ENCODE measurements at places on chromosomes 12 and 14.

- no peaks in the 10 kb centered on the region for H3K4me1 ChIP-seq
- no peaks in the 10 kb centered on the region for H3K27me3 ChIP-seq
- no peak overlapping the region for H3K4me3 ChIP-seq
- H3K36me3 ChIP-seq: no peaks in the 10 kb centered on the region
- DNase-seq: no peak
- no peak overlapping the region for H3K27ac ChIP-seq
Observed at GRCh38 chr12:99133401-99133800, 488.3 kb downstream of the APAF1 start.

DNA sequence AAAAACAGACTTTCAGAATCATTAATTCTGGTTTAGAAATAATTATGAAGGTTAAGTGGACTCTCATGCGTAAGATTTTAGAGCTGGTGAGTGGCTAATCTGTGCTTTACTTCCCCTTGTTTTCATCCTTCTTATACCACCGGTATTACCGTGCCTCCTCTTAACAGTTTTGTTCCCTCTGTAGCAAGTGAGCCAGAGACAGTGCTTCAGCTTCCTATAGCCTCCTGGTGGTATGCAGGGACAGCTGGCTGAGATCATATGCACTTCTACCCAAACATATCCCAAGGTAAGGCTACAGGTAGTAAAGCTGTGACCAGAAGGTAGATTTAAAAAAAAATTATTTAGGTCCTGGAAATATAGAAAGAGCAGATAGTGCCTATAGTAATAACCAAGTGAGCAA, 55.2 kb downstream of the PDE3A start:
- no peak overlapping the region for H3K27ac ChIP-seq
- H3K4me1 ChIP-seq: peaks cover 45% of the 10 kb centered on the region
- no peak for DNase-seq
- no peaks in the 10 kb centered on the region for H3K36me3 ChIP-seq
- H3K27me3 ChIP-seq: no peaks in the 10 kb centered on the region

DNA sequence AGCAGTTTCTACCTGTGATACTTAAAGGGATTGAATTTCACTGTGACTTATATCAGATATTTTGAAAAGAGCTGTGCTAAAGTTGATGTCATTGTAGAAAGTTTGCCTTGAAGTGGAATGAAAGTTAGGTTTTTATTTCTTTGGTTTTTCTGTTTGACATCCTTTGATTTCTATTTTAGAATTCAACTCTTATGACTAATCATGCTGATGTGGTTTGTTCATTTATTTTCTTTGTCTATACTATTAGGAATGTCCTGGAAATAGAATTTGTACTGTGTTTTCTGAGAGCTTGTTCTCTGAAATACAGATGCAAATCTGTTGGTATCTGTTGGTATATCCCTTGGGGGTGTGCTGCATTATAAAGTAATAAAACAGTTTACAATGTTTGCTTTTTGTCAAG, 3.3 kb downstream of the CNOT2 start:
- no peak overlapping the region for H3K27ac ChIP-seq
- no peaks in the 10 kb centered on the region for H3K36me3 ChIP-seq
- DNase-seq: no peak
- H3K4me3 ChIP-seq: no peak overlapping the region
- no peaks in the 10 kb centered on the region for H3K27me3 ChIP-seq
- peaks cover 61% of the 10 kb centered on the region for H3K4me1 ChIP-seq

GRCh38 chr12:52608826-52609630, 7.8 kb upstream of the KRT72 start:
- no peaks in the 10 kb centered on the region for H3K27me3 ChIP-seq
- H3K36me3 ChIP-seq: no peaks in the 10 kb centered on the region
- peak; percentile 82 for DNase-seq
- no peak overlapping the region for H3K27ac ChIP-seq
- H3K4me3 ChIP-seq: no peak overlapping the region

DNA sequence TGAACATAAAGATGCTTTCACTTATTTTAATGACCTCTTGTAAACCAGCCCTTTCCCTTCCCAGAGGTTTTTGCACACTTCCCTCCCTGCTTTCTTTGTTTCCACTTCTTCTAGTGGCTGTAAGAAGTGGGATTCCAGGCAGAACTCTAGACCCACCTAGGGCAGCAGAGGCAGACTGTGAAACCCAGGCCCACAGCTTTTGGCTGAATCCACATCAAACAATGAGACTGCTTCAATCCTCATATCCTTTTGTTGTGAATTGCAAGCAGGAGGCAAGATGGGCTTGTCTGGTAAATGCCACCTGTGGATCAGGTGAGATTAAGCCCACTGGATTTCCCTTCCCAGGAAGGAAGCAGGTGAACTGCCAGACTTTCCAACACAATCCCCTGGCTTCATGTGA, 12.8 kb downstream of the CCDC177 start:
- peaks cover 64% of the 10 kb centered on the region for H3K27me3 ChIP-seq
- H3K27ac ChIP-seq: no peak overlapping the region
- H3K36me3 ChIP-seq: no peaks in the 10 kb centered on the region
- H3K4me3 ChIP-seq: no peak overlapping the region
- DNase-seq: no peak

GRCh38 chr12:93042283-93042682, 113.2 kb upstream of the EEA1 start:
- no peaks in the 10 kb centered on the region for H3K36me3 ChIP-seq
- no peak overlapping the region for H3K4me3 ChIP-seq
- no peaks in the 10 kb centered on the region for H3K27me3 ChIP-seq
- H3K27ac ChIP-seq: no peak overlapping the region

GRCh38 chr12:4082809-4083403, 190.7 kb upstream of the CCND2 start:
- H3K27ac ChIP-seq: no peak overlapping the region
- H3K4me3 ChIP-seq: no peak overlapping the region
- H3K36me3 ChIP-seq: no peaks in the 10 kb centered on the region
- H3K27me3 ChIP-seq: no peaks in the 10 kb centered on the region
- DNase-seq: no peak

DNA sequence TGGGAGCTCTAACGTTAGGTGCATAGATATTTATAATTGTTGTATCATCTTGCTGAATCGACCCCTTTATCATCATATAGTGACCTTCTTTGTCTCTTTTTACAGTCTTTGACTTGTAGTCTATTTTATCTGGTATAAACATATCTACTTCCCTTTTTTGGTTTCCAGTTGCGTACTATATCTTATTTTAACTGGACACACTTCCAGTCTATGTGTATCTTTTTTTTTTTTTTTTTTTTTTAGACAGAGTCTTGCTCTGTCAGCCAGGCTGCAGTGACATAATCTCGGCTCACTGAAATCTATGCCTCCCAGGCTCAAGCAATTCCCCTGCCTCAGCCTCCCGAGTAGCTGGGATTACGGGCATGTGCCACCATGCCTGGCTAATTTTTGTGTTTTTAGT, 41.9 kb upstream of the ZFP36L1 start:
- H3K27me3 ChIP-seq: no peaks in the 10 kb centered on the region
- no peak for DNase-seq
- H3K4me1 ChIP-seq: no peaks in the 10 kb centered on the region
- H3K4me3 ChIP-seq: no peak overlapping the region
- H3K36me3 ChIP-seq: no peaks in the 10 kb centered on the region

GRCh38 chr12:31536672-31537071, 54.3 kb downstream of the DENND5B start:
- no peak overlapping the region for H3K27ac ChIP-seq
- H3K4me1 ChIP-seq: peaks cover 31% of the 10 kb centered on the region
- no peak overlapping the region for H3K4me3 ChIP-seq
- no peaks in the 10 kb centered on the region for H3K27me3 ChIP-seq
- no peak for DNase-seq

DNA sequence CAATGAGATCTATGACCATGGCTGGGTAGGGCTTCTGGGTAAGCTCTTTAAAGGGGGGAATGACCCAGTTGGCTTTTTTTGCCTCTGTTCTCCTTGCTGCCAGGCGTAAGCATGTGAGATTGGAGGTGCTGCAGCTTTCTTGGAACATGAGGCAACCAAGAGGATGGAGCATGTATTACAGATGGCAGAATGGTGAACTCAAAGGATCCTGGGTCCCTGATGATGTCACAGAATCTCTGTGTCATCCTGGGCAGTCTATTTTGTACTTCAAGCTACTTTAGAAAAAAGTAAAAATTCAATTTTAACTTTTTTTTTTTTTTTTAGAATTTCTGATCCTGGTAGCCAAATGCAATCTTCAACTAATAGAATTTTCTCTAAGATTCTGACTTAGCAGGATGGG, 8.0 kb downstream of the KRT82 start:
- no peaks in the 10 kb centered on the region for H3K4me1 ChIP-seq
- H3K4me3 ChIP-seq: no peak overlapping the region

DNA sequence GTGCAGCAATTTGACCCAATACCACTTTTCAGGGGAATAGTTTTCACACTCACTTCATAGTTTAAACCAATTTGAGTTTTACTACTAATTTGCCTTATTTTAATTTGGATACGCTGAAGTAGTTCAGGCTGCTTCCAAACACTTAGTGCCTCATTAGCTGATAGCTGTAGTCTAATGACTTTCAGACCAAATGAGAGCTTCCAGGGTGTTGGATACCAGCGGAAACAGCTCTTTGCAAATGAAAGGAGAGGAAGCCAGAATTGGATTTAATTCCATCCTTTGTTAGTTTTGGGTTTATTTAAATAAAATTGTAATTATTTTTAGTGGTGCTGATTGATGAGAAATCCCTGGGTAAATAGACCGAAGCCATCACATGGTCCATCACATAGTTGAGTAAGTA, 158.3 kb upstream of the SEL1L start:
- no peak for DNase-seq
- no peaks in the 10 kb centered on the region for H3K36me3 ChIP-seq
- no peak overlapping the region for H3K4me3 ChIP-seq
- no peak overlapping the region for H3K27ac ChIP-seq
- no peaks in the 10 kb centered on the region for H3K4me1 ChIP-seq
- H3K27me3 ChIP-seq: no peaks in the 10 kb centered on the region

DNA sequence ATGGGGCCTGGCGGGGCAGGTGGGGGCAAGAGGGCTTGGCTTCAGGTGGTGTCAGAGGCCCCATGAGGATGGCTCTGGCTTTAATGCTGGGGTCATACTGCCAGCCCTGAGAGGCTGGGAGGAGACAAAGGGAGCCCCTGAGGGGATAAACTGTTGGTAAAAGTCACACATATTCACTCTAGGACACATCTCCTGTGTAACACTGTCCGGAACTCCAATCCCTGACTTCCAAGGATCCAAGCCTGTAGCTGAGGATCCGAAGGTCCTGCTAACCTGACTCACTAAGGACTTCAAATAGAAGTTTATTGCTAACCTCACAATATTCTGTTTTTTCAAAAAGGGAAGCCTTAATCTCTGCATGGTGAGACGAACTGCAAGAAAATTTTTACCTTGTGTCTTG, 39.2 kb upstream of the GPR68 start:
- DNase-seq: no peak
- no peaks in the 10 kb centered on the region for H3K36me3 ChIP-seq
- H3K27ac ChIP-seq: no peak overlapping the region
- no peak overlapping the region for H3K4me3 ChIP-seq
- no peaks in the 10 kb centered on the region for H3K27me3 ChIP-seq

GRCh38 chr12:71587012-71587411, 76.6 kb downstream of the ZFC3H1 start:
- no peak overlapping the region for H3K27ac ChIP-seq
- H3K27me3 ChIP-seq: no peaks in the 10 kb centered on the region
- no peaks in the 10 kb centered on the region for H3K4me1 ChIP-seq
- no peaks in the 10 kb centered on the region for H3K36me3 ChIP-seq
- H3K4me3 ChIP-seq: no peak overlapping the region
- no peak for DNase-seq

GRCh38 chr12:34294671-34295365, 272.5 kb downstream of the ALG10 start:
- no peak for DNase-seq
- no peaks in the 10 kb centered on the region for H3K4me1 ChIP-seq
- H3K27me3 ChIP-seq: no peaks in the 10 kb centered on the region
- H3K36me3 ChIP-seq: no peaks in the 10 kb centered on the region
- no peak overlapping the region for H3K4me3 ChIP-seq

DNA sequence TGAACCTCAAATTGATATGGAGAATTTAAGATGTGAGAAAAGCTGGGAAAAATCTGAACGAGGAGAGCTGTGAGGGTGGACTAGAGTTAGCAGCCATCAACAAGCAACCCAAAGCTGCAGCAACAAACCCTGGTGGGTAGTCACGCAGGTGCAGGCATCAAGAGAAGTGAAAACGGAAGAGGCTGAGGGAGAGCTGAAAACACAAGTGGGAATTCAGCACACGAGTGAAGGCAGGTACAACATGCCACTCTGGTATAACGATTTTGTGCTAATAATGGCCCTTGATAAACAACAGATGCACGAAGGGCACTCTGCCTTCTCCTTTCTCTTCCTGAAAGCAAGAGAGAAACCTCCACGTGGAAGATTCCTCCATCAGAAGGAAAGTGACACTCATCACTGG, 11.5 kb downstream of the TCL1B start:
- H3K4me3 ChIP-seq: no peak overlapping the region
- H3K36me3 ChIP-seq: no peaks in the 10 kb centered on the region
- no peak overlapping the region for H3K27ac ChIP-seq
- no peak for DNase-seq
- no peaks in the 10 kb centered on the region for H3K4me1 ChIP-seq

DNA sequence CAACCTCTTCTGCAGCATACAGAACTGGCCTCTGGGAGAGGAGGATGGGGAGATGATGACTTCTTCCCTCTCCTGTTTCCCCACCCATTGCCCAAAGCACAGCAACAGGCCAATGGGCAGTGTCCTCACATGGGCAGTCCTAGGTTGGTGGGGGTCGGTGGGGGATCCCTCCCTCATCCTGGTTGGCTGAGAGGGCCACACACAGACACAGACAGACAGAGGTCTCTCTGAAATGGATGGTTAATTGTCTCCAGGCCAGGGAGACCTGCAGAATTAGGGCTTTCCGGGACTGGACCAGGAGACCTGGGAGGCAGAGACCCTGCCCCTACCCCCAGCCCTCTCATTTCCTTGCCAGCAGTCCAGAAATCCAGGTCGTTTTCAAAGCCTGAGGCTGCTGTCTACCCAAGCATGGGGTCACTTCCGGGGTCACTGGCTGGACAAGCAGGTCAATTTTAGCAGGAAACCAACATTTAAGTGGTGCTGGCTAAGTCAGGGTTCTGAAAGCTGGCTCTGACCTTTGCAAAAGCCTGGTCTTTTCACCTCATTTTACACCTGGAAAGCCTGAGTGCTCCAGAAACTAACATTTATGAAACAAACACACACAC, 48.6 kb upstream of the TBX3 start:
- peaks cover 22% of the 10 kb centered on the region for H3K27me3 ChIP-seq
- no peak for DNase-seq
- H3K36me3 ChIP-seq: no peaks in the 10 kb centered on the region
- no peaks in the 10 kb centered on the region for H3K4me1 ChIP-seq
- H3K4me3 ChIP-seq: no peak overlapping the region
- no peak overlapping the region for H3K27ac ChIP-seq

DNA sequence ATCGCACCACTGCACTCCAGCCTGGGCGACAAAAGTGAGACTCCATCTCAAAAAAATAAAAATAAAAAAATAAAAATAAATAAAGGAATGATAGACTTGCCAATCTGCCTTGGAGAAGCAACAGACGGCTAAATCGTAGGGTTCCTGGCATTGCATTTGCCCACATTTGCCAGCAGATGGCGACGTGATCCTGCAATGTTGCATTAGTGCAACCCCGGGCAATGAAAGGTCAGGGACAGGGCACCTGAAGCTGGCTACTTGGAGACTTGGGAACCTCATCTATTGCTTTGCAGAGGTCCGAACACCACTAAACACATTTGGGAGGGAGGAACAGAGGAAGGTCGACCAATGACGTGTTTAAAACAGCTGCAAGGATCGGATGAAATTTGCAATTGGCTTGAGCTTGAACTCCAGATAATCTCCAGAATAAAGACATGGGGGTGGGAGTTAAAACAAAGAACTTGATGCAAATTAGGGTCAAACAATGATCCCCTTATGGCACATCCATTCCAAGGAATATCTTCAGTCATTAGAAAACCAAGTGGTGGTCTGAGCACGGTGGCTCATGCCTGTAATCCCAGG, 34.6 kb downstream of the SPRING1 start:
- no peak overlapping the region for H3K27ac ChIP-seq
- H3K4me1 ChIP-seq: peaks cover 9% of the 10 kb centered on the region
- DNase-seq: no peak
- no peaks in the 10 kb centered on the region for H3K27me3 ChIP-seq
- H3K4me3 ChIP-seq: no peak overlapping the region
